Hepatic stellate cell (primary cell): ENCODE measurements at places on chromosomes 6 and 20.

- no peak for DNase-seq
Observed at GRCh38 chr20:43988867-43989266, 74.2 kb downstream of the TOX2 start.

GRCh38 chr20:21432911-21433310, 35.6 kb upstream of the NKX2-4 start:
- DNase-seq = no peak

DNA sequence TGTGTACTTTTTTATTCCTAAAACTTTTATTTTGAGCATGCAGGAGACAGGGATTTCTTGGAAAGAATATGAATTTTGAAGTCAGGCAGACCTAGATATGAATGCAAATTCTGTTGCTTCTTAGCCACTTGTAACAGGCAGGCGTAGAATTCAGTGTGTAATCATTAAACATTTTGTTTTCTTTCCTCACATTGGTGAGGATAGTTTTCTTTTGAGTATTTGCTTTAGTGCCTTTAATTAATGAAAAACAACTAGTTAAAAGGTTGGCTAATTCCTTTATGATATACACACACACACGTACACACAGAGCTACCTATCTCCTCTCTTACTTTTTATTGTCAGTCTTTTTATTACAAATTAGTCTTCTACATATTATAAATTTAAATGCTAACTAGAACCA, 342.3 kb downstream of the CDKAL1 start:
- no peak for DNase-seq

GRCh38 chr20:24493661-24494459, 24.4 kb downstream of the SYNDIG1 start:
- no peak for DNase-seq

DNA sequence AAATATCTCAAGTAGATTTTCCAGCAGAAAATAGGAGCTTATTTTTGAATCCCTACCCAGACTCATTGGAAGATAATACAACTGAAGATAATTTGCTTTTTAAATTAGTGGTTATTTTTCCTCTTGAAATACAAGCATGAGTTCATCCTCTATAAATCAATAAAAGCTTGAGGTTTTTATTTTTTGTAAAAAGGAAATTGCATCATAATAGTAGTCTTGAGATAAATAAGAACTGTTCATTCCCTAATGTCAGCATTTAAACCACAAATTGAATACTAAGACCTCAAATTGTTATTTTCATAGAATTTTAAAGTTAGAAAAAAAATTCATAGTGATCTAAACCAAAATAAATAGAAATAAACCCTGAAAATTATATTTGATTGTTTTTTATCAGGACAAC, 719.1 kb downstream of the CD109 start:
- DNase-seq = no peak

GRCh38 chr6:15911753-15912504, 217.0 kb upstream of the MYLIP start:
- DNase-seq = no peak

DNA sequence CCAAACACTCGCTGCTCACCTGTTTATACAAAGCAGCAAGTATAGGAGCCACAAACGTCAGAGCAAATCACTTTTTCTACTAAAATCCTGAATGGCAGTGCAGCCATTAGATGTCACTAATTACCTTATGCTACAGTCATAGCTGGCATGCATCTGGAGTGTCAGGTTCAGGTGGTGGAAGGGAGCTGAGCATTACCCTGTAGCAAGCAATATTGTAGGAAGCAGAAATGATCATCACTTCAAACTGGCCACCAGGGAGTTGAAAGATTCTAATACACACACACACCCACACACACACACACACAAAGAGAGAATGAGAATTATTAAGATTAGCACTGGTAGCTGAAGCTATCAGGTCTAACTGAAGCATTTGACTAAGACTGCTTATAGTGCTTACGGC, 75.8 kb downstream of the EFHC1 start:
- DNase-seq = no peak

GRCh38 chr6:77987035-77987384, 334.2 kb downstream of the MEI4 start:
- no peak for DNase-seq

- no peak for DNase-seq
Observed at GRCh38 chr6:158366363-158366762, 54.1 kb downstream of the TULP4 start.
